Ovary (tissue), 10 donors: ENCODE measurements at places on chromosomes 16 and 17.

- no peak for DNase-seq
Observed at GRCh38 chr16:89993971-89994370, 25.3 kb downstream of the DBNDD1 start.

DNA sequence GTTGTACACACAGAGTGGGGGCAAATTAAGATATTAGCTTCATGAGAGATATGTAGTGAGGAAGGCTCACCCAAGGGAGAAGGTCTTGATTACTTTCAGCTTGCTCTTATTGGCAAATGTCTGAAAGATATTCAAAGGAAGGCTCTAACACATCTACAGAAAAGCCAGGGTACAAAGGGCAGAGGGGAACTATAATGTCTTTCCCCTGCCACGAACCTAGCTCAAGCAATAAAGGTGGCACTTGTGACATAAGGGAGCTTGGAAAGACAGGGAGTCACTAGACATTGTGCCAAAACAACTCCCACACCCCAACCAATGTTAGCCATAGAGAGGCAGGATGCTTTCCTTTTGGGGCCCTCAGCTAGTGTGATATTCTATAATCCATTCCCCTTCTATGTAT is 52.2 kb upstream of the SOX9 start:
- no peak for DNase-seq

DNA sequence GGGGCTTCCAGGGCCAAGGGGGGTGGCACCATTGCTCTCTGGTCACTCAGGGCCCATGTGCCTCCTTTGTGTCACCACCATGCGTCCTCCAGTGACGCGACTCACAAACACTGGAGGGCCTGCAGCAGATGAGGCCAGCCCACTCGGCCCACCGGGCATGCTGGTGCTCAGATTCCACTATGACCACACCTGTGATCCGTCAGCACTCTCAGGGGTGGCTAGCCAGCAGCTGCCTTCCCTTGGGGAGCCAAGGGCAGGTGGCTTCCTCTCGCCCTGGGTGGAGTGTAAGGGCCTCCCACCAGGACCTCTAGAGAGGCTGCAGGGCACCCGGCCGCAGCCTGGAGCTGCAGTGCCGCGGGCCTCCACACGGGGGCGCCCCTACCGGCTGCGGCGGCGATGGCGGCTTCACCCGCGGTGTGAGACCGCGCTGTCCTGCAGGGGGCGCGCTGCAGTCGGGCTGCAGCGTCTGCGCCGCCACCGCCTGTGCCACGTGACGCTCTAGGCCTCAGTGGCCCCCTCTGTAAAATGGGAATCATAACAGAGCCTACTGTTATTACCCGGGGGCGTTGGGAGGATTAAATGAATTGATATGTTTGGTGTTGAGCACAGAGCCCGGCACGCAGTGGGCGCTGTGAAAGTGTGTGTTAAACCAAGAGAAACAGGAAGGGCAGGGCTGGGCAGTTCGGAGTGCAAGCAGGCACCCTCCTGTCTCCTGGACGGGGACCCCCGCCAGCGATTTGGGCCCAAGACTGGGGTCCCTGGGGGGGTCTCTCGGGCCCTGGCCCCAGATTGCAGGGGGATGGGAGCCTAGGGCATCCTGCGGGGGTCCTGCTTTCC is 192.4 kb upstream of the GSE1 start:
- DNase-seq = peak; percentile 71

GRCh38 chr17:58345500-58345899 is 6.5 kb downstream of the SUPT4H1 start:
- no peak for DNase-seq

DNA sequence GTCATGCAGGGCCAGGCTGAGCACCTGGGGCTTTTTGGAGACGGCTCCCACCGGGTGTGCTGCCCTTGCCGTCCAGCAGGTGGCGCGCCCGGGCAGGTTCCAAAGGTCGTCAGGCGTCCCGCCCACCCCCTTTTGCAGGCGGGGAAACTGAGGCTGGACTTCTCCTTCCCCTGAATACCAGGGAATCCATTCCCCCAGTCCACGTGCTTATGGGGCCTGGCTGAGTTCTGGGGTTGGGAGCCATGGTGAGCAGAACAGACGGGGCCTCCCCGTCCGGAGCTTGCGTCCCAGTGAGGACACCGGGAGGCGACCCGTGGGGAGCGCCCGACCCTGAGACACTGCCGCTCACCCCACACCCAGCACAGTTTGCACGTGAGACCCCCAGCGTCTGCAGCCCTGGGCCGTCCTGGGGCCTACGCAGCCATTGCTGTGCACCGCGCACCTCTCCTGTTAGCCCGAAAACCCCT is 51.8 kb upstream of the JPH3 start:
- peak; percentile 40 for DNase-seq

DNA sequence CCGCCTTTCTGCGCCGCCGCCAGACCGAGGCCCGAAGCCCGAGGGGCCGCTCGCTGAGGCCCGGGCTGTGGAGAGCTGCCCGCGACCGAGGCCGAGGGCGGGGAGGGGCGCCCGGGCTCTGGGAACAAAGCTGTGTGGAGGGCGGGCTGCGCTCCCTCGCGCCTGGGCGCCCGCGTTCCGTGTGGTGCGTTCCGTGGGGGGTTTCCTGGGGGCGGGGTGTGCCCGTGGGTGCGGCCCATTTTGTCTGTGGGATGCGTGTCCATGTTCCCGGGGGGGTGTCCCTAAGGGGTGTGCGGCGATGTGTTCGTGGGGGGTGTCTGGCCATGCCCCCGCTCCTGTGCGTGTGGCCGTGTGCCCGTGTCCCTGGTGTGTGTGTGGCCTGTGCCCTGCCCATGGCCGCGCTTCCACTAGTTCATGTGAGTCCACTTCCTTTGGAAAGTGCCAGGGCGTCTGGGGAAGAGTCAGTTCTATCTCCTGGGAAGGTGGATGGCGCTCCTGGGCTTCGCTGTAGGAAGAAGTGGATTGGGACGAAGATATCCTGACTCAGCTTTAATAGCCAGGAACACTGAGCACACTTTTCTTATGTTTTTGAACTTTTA is 520 bp downstream of the JPT2 start:
- peak; percentile 38 for DNase-seq

DNA sequence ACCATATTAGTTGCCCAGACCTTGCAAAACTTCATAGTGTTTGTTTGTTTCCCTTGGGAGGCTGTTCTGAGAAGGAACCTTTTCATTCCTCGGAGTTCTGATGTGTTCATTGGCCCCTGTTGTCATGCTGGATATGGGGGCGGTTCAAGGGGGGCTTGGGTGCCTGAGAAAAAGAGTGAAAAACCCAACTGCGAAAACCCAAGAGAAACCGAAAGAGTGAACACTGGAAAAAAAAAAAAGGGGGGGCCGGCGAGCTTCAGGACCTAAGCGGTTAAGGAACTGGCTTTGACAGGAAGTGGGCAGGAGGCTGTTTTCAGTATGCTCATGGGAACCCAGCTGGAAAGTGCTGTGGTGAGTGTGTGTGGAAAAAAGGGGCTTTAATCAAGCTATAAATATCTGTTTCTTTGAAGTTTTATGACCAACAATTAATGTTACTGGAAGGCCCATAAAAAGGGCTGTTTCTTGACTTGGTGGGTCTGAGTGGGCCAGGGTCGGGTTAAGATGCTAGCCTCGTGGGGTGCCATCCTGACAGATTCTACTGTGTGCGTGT is 510.7 kb downstream of the MAF start:
- peak; percentile 40 for DNase-seq

DNA sequence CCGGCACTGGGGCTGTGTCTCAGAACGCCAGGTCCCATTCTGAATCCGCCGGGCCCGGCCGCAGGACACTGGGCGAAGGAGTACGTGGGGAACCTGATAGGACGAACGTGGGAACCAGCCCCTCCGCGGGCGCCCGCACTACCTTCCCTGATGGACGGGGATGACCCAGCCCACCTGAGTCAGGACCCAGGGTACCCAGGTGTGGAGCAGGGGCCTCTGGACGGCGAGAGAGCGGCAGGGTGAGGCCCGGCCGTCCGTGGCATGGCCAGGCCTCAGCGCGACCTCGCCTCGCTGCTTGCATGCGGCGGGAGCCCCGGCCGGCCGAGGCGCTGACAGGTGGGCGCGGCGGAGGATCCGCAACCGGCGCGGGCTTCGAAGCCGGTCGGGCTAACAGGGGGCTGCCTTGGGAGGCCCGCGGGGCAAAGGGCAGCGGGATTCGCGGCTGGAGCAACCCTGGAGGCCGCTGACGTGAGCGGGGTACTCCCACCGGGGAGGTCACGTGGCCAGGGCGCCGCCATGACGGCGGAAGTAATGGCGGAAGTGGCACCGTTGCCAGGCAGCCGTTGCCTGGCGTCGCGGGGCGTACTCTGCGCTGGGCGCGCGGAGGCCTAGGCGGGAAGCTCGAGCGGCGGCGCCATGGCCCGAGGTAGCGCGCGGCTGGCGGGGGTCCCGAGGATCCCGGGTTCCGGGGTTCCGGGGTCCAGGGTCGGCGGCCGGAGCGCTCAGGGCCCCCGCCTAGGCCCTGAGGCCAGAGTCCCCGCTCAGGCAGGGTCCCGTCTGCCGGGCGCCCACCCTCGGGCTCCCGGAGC is at the start of gene WDR90:
WDR90 (plus strand) TSS at position 585 of the 809 bp plus-strand sequence; CDS start at position 637, 52 bp downstream.
- DNase-seq = peak; percentile 97

GRCh38 chr17:61474934-61475333 is 22.7 kb downstream of the TBX4 start:
- DNase-seq = no peak

- no peak for DNase-seq
Observed at GRCh38 chr16:62089715-62090114, 53.5 kb upstream of the CDH8 start.
